ENCODE measurements at places on chromosomes 12 and 14.

GRCh38 chr14:31858868-31859267 lies 218.2 kb upstream of the ARHGAP5 start:
- DNase-seq: no peak

- peak; percentile 40 for DNase-seq
These were observed 69.9 kb downstream of the TGFB3 start for GRCh38 chr14:75911883-75912282.

DNA sequence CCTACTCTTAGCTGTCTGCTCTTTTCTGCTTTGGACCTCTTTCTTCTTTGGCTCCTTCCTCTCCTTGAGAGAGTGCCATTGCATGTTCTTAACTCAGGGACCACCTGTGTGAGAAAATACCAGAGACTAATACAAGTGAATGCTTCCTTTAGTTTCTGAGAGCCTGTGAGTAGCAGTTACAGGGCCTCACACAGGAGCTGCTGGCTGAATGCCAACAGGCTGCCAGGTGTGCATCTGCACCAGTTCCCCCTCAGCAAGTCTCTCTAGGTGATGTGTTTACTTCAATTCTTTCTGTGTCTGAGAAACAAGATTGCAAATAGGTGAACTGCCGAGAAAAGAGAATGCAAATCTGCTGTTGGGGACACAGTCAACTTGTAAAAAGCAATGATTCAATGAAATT lies 108.2 kb downstream of the STXBP6 start:
- no peak for DNase-seq

DNA sequence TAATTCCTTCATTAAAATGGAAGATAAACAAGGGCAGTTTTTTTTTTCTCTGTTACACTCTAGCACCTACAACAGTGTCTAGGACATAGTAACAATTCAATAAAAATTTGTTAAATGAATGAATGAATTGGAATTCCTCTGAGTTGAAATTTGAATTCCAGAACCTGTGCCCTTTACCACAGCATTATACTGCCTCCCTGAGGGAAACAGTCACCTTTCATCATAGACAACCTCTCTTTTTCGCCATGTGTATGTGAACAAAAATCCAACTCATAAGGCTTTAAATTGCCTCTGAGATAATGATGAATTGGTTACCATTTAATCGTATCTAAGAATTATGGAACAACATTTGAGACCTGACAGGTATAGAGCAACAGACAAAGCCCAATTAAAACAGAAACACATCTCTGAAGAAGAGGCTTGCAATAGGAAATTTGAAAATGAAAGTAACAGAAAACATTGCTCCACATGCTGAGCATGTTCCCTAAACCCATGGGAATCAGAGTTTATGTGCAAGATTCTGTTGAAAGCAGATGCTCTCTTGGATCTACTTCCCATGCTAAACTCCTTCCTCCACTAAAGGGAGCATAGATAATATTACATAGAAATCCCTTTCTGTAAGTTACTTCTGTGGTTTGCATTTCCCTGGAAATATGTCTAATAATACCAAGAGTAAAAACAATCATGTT lies 657.8 kb downstream of the GALC start:
- no peak for DNase-seq

DNA sequence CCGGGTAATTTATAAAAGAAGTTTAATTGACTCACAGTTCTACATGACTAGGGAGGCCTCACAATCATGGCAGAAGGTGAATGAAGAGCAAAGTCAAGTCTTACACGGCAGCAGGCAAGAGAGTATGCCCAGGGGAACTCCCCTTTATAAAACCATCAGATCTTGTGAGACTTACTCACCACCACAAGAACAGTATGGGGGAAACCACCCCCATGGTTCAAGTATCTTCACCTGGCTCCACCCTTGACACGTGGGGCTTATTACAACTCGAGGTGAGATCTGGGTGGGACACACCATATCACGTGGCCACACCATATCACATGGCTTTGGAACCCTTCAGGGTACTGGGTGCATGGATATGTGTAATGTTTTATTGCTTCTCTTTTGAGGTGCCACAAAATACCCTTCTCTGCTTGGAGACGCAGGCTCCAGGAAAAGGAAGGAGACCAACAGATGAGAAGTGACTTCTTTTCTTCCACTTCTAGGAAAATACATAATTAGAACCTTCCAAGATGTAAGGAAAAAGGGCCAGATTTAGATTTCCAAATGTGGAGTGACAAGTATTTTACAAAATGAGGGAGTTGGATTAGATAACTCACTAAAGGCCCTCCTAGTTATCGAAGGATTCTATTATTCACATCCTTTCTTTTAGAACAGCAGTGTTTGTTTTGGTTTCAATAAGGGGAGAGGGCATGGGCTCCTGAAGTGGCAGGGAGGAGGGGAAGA lies 33.1 kb upstream of the ETFBKMT start:
- DNase-seq: no peak
